Activated naive CD8-positive, alpha-beta T cell treated with anti-CD3 and anti-CD28 coated beads, Interleukin-2, amount 50 U/mL, for 16 hours (primary cell): ENCODE measurements at places on chromosomes 13 and 19.

- DNase-seq, result no peak
These were observed 3.0 kb upstream of the C19orf81 start for GRCh38 chr19:50646074-50646807.

DNA sequence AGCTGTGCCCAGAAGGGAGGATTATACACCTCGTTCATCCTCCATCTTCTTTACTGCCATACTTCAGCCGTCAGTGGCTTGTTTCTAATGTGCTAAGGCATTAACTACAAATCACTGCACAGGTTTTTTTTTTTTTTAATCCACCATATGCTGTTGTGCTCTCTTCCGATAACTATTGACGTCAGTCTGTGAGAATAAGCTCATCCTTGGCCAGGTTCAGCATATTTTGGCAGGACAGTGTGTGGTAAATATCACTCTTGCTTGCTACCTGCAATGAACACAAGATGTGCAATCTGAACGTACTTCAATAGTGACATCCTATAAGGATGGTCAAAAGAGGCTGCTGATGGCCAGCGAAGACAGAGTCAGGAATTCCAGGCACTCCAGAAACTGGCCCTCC lies 2030.7 kb upstream of the PCDH20 start:
- no peak for DNase-seq

GRCh38 chr19:17658240-17658639 lies 29.9 kb downstream of the UNC13A start:
- DNase-seq, result no peak

DNA sequence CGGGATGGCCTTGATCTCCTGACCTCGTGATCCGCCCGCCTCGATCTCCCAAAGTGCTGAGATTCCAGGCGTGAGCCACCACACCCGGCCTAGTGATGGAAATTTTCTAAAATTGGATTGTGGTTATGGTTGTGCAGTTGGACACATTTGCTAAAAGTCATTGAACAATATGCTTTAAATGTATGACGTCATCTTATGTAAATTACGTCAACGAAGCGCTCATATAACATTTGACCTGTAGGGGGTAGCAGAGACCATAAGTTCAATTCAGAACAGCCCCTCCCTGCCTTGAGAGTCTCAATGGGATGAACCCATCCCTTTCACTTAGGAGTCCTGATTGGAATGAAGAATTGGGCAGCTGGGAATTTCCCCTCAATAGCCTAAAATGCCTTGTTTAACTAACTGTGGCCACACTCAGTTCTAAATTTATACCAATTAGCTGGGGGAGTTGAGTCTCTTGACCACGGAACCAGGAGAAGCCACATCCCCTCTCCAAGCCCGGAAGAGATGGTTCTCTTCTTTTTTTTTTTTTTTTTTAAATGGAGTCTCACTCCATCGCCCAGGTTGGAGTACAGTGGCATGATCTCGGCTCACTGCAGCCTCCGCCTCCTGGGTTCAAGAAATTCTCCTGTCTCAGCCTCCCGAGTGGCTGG lies 15.2 kb upstream of the TLE6 start:
- DNase-seq, result no peak

DNA sequence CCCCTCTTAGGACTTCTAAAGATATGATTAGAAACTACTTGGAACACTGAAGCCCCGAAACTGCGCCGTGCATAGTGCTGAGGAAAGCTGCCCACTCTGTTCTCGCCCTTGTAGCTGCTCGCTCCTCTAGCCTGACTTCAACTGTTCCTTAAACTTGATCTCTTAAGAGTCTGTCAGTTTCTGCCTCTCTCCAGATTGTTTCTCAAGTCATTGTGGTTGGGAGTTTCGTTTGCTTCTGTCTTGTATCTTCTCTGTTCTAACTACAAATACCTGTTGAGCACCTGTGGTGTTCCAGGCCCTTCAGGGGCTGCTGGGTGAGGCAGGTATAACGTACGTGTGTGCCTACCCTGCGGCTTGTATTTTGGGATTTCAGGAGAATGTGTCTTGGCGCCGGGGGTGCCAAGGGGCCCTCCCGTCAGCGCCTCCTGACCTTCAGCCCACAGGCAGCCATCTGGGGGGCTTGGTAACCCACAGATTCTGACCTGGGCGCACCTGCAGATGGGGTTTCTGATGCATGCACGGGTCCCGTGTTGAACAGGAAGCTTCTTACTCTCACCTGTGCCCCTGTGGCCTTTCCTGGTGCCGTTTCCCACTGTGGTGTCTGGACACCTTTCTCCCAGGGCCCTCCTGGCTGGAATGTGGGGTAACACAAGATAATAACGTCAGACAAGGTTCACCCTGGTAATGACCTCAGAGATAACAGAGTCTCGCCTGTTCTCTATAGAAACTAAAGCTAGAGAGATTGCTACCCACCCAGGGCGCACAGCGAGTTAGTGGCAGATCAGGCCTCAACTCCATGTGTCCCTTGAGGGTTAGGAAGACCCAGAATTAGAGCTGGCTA lies 17.2 kb upstream of the DCUN1D2 start:
- no peak for DNase-seq

- no peak for DNase-seq
These were observed 939 bp upstream of the RANBP3 start for GRCh38 chr19:5978606-5979552.

GRCh38 chr13:20828539-20829364 lies 55.0 kb upstream of the EEF1AKMT1 start:
- DNase-seq, result no peak

DNA sequence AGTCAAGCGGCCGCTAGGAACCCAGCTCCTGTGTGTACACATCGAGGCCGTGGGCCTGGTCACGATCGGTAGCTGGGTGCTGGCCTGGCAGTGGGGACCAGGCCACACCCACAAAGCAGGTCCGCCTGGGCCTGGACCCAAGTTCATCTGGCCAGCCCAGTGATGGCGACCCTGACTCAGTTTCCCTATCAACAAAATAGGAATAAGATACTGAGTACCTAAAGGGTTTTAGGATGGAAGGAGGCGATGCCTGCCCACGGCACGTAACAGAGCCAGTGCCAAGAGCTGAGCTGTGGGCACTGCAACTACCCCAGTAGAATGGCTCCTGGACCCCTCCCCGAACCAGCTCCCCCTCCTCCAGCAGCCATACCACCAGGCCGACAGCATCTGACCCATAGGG lies 243.5 kb upstream of the SGCG start:
- no peak for DNase-seq
